ENCODE measurements at places on chromosomes 5 and 9. TPM values are rescaled to one million over a fixed set of nuclear protein-coding genes. Genes with fewer than 3 reads are reported as not detected.

GABRA1 gene
- not detected for total RNA-seq

ARHGEF28 gene
- total RNA-seq, result 56.9 TPM

RORB gene
- 0.36 TPM for total RNA-seq

ADAMTS2 gene
- total RNA-seq, result 203 TPM

GADD45G gene
- total RNA-seq, result 0.88 TPM

FRMD3 gene
- total RNA-seq, result 0.36 TPM

PCDHGA2 gene
- 2.7 TPM for total RNA-seq

RGS7BP gene
- under 0.01 TPM for total RNA-seq

MORN5 gene
- total RNA-seq, result 0.36 TPM

ALDH7A1 gene
- 39.1 TPM for total RNA-seq

MYORG gene
- total RNA-seq, result 0.88 TPM

BAAT gene
- total RNA-seq, result under 0.01 TPM

TMEM171 gene
- 8.0 TPM for total RNA-seq

SLC34A3 gene
- total RNA-seq, result not detected

EGR1 gene
- 2.2 TPM for total RNA-seq

PRKAA1 gene
- total RNA-seq, result 110 TPM

NMUR2 gene
- not detected for total RNA-seq

PAPPA gene
- total RNA-seq, result 86.9 TPM

NR5A1 gene
- not detected for total RNA-seq

RALGPS1 gene
- total RNA-seq, result 5.3 TPM

TAS2R1 gene
- not detected for total RNA-seq

PPP3R2 gene
- not detected for total RNA-seq

RNF208 gene
- total RNA-seq, result 0.29 TPM

PCDHGB7 gene
- total RNA-seq, result 18.5 TPM

Data from osteoblast (primary cell).